ENCODE measurements at places on chromosomes 4 and X.

DNA sequence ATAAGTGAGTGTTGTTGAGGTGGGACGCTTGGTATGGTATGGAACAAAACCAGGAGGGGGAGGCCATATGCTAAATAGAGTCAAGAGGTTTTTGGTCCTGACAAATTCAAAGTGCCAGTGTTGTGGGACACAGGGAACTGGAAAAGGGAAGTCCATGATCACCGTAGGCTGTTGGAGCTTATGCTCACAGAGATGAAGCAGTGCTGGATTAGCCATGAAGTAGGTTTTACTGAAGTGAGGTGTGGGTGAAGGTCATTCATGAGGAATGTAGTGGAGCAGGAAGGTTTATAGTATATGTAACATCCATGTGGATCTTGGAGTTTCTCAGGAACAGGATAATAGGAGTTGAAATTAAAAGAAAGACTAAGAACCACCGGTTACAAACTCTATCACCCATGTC, 256.1 kb upstream of the PITX2 start:
- DNase-seq = no peak

DNA sequence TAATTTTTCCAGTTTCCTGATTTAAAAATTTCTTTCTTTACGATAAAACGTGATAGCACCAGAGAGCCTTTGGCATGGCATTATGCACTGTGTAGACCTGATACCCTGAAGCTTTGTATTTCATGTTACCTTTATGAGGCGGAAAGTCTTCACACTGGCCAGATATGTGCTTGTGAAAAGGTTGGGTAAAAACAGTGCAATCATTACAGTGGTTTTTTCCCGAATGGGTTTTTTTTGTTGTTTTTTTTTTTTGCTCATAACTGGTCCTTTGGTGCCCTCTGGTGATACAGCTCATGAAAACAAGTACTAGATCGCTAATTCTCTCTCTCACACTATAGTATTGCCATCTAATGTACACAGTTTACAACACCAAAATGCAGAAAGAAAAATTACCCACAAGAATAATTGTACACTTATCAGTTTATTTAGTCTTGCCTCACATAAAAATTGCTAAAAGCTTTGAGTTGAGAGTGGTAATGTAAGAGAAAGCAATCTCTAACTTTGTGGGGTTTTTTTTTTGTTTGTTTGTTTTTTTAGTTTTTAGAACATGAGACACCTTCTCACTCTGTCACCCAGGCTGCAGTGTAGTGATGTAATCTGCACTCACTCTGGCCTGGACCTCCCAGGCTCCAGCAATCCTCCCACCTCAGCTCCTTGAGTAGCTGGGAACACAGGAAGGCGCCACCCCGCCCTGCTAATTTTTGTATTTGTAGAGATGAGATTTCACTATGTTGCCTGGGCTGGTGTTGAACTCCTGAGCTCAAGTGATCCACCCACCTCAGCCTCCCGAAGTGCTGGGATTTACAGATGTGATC, 21.3 kb downstream of the SPCS3 start:
- no peak for DNase-seq

DNA sequence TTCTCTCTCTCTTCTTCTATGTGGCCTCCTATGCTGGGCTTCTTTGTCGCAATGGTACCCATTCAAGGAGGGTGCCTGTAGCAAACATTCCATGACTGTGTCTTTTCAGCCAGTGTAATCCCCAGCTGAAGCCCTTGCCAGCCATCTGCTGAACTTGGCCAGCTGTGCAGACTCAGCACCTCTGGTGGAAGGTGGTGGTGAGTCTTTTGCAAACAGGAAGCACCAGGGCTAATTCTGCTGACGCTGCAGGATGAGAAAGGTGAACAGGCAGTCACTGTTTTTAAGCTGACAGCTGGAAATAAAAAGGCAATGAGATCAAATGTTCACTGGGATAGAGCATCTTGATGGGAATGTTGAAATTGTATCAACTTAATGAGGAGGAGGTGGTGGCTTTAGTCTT, 298.7 kb upstream of the CLNK start:
- no peak for DNase-seq

DNA sequence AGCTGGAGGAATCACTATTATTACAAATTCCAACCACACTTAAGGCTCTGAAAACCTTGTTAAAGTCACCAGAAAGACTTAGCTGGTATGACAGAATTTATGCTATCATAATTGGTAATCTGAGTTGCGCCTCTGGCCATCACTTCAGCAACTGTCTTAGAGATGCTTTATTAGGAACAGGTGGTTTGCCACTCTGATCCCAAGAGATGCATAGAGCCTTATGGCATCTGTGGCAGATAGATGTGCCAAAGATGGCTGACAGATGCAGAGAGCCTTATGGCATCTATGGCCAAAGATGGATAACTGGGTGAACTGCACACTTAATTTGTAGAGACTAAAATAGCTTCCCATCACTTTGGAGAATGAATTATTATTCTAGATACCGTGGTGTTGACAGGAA, 32.3 kb upstream of the PLAC8 start:
- DNase-seq = no peak

DNA sequence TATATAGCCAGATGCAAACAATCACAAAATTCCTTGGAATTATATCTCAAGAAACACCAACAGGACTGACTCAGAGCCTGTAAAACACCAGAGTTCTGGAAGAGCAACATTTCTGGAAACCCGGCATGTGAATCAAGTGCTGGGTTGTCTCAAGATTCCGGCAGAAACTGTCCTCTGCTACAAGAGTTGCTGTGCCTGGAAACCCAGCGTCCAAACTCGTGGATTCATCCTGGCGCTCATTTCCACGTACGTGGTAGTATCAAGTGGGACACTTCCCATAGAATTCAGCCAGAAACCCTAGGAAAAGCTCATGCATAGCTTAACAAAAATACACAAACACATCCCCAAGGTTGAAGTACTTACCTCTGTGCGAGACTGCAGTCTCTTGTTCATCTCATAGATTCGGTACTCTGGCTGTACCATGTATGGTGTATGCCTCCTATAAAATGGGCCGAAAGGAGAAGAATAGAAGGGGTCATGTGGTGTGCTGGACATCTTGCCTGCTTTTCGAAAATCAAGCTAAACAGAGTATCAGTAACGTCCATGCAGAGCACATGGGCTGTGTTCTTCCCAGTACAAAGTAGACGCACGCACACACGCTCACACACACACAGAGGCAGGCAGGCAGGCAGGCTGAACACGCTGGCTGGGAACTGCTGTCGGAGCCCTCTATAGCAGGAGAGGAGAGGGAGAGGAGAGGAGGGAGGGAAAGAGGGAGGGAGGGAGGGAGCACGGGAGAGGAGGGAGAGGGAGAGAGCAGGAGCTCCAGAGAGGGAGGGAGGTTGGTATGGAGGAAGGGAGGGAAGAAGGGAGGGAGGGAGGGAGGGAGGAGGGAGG, at the start of gene LDB2:
Gene LDB2, minus strand, starts transcription at position 655 of the 837 bp plus-strand sequence.
- no peak for DNase-seq

DNA sequence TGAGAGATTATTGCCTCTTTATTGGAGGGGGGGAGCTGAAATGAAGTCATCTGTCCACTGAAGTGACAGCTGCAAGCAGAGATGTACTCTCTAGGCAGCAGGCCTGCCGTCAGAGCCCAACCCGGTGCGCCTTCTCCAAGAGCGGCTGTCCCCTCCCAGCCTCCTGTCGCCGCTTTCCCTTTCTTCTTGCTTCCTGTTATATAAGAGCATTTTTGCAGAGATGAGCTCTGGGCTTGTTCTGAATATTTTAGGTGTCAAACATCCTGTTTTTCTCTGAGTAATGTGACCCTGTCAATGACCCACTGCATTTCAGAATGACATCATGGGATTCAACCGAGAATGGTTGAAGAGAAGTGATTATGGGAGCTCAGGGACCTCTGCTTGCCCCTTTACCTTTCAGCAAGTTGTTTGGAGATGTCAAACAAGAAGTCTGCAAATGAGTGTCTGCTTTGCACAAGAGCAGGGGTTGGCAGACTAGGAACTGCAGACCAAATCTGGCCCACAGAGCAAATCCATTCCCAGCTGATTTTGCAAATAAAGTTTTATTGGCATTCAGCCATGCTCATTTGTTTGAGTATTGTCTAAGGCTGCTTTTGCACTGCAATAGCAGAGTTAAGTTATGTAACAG, 79.9 kb downstream of the SLC9A6 start:
- no peak for DNase-seq

GRCh38 chrX:3176439-3176820, 135.2 kb downstream of the ARSF start:
- no peak for DNase-seq

- no peak for DNase-seq
These were observed 313.2 kb downstream of the PTTG2 start for GRCh38 chr4:38273407-38273806.

DNA sequence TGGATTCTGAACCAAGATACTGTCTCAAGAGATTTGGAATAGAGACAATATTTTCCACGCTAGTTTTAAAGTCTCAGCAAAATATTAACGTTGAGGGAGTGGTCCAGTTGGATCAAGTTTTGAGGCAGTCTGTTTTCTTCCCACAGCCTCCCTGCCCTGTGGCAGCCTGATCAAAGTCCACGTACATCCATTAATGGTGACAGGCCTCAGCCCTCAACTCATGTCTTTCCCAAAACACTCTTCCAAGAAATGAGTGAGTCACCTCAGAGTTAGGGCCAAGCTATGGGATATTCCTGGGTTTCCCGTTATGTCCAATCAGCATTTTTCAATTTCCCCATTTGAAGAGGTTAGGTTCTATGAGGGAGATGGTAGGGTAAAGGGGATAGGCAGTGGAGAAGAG, 28.5 kb downstream of the EGFL6 start:
- DNase-seq = no peak

DNA sequence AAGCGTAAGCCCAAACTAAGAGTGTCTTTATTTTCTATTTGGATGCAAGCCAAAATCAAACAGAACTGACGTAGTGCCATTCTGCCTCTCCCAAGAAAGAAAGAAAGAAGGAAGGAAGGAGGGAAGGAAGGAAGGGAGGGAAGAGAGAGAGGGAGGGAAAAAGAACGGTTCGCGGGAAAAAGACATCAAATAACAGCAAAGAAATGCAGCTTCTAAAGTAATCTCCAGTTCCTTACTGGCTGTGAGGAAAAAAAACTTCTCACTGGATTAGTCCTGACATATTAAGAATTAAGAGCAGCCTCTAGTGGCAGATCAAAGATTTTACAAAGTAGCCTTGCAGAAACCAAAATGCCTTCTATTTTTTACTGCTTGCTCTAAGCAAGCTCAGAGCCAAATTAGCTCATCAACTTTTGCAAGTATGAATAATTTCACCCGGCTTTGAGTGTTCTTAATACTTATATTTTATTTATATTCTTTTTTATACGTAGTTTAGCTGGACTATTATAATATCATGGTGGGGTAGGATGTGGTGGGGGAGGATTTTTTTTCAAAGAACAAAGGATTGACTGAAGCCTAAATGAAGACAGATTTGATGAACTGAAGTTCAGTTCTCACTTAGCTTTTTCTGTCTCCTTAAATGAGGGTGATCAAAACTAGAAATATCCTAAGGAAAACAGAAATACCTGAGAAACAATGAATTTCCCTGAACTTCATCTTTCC, 36.6 kb downstream of the PITX2 start:
- DNase-seq = no peak

DNA sequence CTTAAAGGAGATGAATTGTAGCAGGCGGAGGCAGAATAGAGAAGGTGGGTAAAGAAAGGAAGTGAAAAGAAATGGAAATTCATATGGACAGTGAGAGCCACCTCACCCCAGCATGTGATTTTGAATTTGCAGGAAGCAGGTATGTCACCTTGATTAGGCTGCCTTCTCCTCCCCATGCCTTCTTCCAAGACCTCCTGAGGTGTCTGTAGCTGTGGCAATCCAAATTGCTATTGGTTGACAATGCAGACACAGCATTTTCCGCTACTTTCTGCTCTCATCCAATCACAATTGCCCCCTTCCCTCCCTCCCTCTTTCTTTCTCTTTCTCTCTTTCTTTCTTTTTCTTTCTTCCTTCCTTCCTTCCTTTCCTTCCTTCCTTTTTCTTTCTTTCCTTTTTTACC, 38.5 kb downstream of the RAB33B start:
- no peak for DNase-seq

DNA sequence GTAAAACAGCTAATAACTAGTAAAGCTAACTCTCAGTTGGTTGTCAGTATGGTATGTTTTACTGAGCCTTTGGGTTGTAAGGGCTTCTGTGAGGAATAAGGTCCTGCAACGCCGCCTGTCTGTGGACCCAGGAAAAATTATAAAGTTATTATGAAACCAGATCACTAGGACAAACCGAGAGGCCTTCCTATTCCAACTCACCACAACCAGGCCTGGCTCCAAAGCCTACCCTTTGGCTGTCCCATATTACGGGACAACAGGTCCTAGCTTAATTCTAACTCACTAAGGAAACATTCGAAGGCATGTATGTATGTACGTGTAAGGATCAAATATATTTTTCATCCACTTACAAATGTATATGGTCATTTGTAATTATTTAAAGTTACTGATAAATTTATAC, 1.4 kb downstream of the ANKRD17 start:
- DNase-seq = peak; percentile 50

DNA sequence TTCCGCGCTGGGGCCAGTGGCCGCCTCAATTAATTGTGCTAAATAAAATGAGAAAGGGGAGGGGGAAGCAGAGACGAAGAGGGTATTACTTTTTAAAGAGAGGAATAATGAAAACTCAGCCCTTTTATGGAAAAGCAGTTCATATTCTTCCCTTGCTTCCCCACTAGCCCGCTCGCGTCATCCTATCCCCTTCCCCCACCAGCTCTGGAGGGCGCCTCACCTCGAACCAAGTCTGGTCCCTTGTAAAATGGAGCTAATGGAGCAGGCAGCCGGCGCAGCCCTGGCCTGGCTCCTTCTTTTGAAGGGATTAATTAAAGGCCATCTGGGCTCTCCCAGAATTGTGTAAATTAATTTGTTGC, 511 bp upstream of the NKX6-1 start:
- DNase-seq = no peak

GRCh38 chr4:116101321-116101720, 984.1 kb downstream of the TRAM1L1 start:
- DNase-seq = no peak

DNA sequence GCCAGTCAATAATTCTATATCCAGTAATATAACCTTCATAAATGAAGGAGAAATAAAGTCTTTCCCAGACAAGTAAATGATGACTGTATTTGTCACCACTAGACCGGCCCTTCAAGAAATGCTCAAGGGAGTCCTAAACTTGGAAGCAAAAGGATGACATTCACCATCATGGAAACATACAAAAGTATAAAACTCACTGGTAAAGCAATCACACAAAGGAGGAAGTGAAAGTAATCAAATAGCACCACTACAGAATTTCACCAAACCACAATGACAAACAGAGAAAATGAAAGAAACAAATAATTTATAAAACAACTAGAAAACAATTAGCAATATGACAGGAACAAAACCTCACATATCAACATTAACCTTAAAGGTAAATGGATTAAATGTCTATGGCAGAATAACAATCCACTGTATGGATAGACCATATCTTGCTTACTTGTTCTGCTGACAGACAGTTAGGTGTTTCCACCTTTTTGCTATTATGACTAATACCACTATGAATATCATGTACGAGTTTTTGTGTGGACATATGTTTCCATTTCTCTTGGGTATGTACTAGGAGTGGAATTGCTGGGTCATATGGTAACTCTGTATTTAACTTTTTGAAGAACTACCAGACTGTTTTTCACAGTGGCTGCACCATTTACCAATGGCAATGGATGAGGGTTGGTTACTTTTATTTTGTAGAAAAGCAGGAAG, 44.9 kb downstream of the NAT8L start:
- DNase-seq = no peak
